ENCODE measurements at places on chromosomes 11 and 22. TPM values are rescaled to one million over a fixed set of nuclear protein-coding genes. Genes with fewer than 3 reads are reported as not detected.

The SHISAL1 gene
- total RNA-seq: not detected

The NUP160 gene
- total RNA-seq: 54.6 TPM

GRCh38 chr11:76615950-76616349 is 54.6 kb downstream of the LRRC32 start:
- DNase-seq: no peak

GRCh38 chr11:118415739-118416068 is 14.3 kb downstream of the ATP5MG start:
- no peak for DNase-seq

Measured in T-helper 17 cell (primary cell).